Sigmoid colon (tissue), 7 donors: ENCODE measurements at places on chromosomes 1 and 21. TPM values are rescaled to one million over a fixed set of nuclear protein-coding genes. Genes with fewer than 3 reads are reported as not detected.

GRCh38 chr1:173052681-173053196 is 2.0 kb upstream of the TNFSF18 start:
- DNase-seq, result no peak

The PLCH2 gene
- total RNA-seq, result not detected

The PADI1 gene
- not detected for total RNA-seq

DNA sequence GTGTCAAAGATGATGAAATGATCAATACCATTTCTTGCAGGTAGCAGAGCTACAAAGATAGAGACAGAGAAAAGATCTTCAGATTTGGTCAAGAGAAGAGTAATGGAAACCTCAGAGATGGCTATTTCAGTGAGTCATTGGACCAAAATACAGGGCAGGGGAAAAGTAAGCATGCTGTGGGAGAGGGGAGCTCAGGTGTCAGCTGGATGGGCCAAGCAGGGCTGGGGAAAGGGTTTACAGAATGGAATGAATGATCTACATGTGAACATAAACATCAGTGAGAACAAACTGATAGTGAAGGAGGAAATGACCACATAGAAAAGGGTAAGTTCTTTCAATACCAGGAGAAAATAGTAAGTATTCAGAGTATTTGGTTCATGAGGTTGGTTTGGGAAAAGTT is 61.4 kb upstream of the CNN3 start:
- no peak for DNase-seq

DNA sequence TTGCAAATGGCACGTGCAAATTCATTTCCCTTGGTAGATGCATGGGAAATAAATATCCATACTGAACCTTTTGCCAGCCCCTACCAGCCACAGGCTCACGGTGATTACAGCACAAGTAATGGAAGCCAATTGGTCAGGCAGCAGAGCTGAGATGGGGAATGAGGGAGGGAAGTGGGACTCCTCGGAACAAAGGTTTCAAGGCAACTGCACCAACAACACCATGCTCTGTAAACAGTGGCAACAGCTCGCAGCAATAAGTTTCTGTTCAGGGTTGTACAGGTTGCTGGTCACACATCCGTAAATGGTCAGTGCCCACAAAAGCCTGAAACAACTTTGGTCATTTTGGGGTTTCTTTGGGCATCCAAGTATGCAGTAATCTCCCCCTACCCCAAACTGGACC is 62.7 kb upstream of the LPGAT1 start:
- DNase-seq, result no peak

The TTC24 gene
- not detected for total RNA-seq

GRCh38 chr1:218633238-218633988 is 288.3 kb downstream of the TGFB2 start:
- no peak for DNase-seq

GRCh38 chr1:198889101-198889500 is 250.3 kb downstream of the PTPRC start:
- DNase-seq, result no peak

The S100A2 gene
- not detected for total RNA-seq

- no peak for DNase-seq
These were observed 221.1 kb upstream of the KAZN start for GRCh38 chr1:14377386-14377785.

GRCh38 chr1:23384312-23385058 is 14.8 kb upstream of the ZNF436 start:
- peak; percentile 4 for DNase-seq
